A549 treated with CORT108297 at 1 μM for 4 hours (cell line): ENCODE measurements at places on chromosomes 13 and 19. TPM values are rescaled to one million over a fixed set of nuclear protein-coding genes. Genes with fewer than 3 reads are reported as not detected.

Gene GRIN3B
- 1.5 to 3.4 TPM (median 2.6 TPM) in 5 replicates for total RNA-seq

Gene SERPINE3
- total RNA-seq = not detected in 5 replicates

Gene CCL25
- total RNA-seq = not detected in 5 replicates

Gene ATXN8OS
- total RNA-seq = not detected in 5 replicates

Gene GGN
- total RNA-seq = 0.22 to 0.53 TPM (median 0.31 TPM) in 5 replicates

Gene ZNF850
- total RNA-seq = 0.29 to 1.0 TPM (median 0.68 TPM) in 5 replicates

Gene COL5A3
- total RNA-seq = 3.7 to 5.8 TPM (median 3.7 TPM) in 5 replicates

Gene CABP5
- total RNA-seq = not detected in 5 replicates

Gene KLK10
- total RNA-seq = 0.25 to 0.60 TPM (median 0.28 TPM) in 5 replicates

Gene GIPC1
- total RNA-seq = 81.2 to 135 TPM (median 130 TPM) in 5 replicates

Gene USHBP1
- total RNA-seq = 0.02 to 0.05 TPM in 2 of 5 replicates, not detected in the others

Gene SLC25A41
- total RNA-seq = 0.09 to 0.17 TPM (median 0.15 TPM) in 4 of 5 replicates, not detected in the other

Gene NXNL1
- not detected in 5 replicates for total RNA-seq

Gene SELENOV
- not detected in 5 replicates for total RNA-seq

Gene LRP3
- 31.2 to 61.7 TPM (median 59.4 TPM) in 5 replicates for total RNA-seq

Gene CFAP97D2
- total RNA-seq = 0.18 TPM in 1 of 5 replicates, not detected in the others

Gene WTIP
- total RNA-seq = 22.6 to 35.1 TPM (median 33.4 TPM) in 5 replicates

Gene ERICH6B
- not detected in 5 replicates for total RNA-seq

Gene TEX26
- not detected in 5 replicates for total RNA-seq

Gene DIAPH3
- total RNA-seq = 6.7 to 10.1 TPM (median 8.3 TPM) in 5 replicates

Gene SHISA7
- total RNA-seq = 0.02 TPM in 1 of 5 replicates, not detected in the others

Gene GDF15
- total RNA-seq = 26.2 to 63.2 TPM (median 48.3 TPM) in 5 replicates

Gene CLDN10
- total RNA-seq = 0.14 to 0.26 TPM (median 0.20 TPM) in 5 replicates

Gene TM9SF2
- total RNA-seq = 56.5 to 64.0 TPM (median 59.2 TPM) in 5 replicates

Gene ZIM2
- not detected in 5 replicates for total RNA-seq

Gene PABPC3
- 0.10 to 0.17 TPM (median 0.14 TPM) in 5 replicates for total RNA-seq

Gene ZNF112
- 1.5 to 3.2 TPM (median 2.2 TPM) in 5 replicates for total RNA-seq

Gene LILRB4
- 0.06 TPM in 1 of 5 replicates, not detected in the others for total RNA-seq

Gene FARSA
- 75.2 to 82.8 TPM (median 78.2 TPM) in 5 replicates for total RNA-seq

Gene FXYD5
- total RNA-seq = 199 to 233 TPM (median 227 TPM) in 5 replicates

Gene LMTK3
- total RNA-seq = 2.8 to 5.4 TPM (median 4.8 TPM) in 5 replicates

Gene RXFP2
- not detected in 5 replicates for total RNA-seq

Gene ZNF541
- total RNA-seq = not detected in 5 replicates

Gene ILF3
- 149 to 174 TPM (median 168 TPM) in 5 replicates for total RNA-seq

Gene ZNF534
- total RNA-seq = not detected in 5 replicates

Gene FGF9
- total RNA-seq = not detected in 5 replicates

Gene FGF14
- total RNA-seq = 0.12 TPM in 1 of 5 replicates, not detected in the others

Gene STARD13
- total RNA-seq = 3.5 to 4.7 TPM (median 3.8 TPM) in 5 replicates

Gene C1QTNF9
- not detected in 5 replicates for total RNA-seq

Gene LGALS7
- 0.31 to 0.54 TPM (median 0.32 TPM) in 3 of 5 replicates, not detected in the others for total RNA-seq

Gene IGFL4
- total RNA-seq = 0.33 to 1.0 TPM (median 0.54 TPM) in 5 replicates

Gene IFNL4
- not detected in 5 replicates for total RNA-seq

Gene CEACAM20
- total RNA-seq = 0.05 to 0.08 TPM (median 0.06 TPM) in 5 replicates

Gene ZNF880
- 0.55 to 1.3 TPM (median 0.70 TPM) in 5 replicates for total RNA-seq

Gene AP3D1
- total RNA-seq = 68.0 to 83.8 TPM (median 81.2 TPM) in 5 replicates
